ENCODE measurements at places on chromosomes 7 and 10.

- peak; percentile 77 for DNase-seq
These were observed 3.8 kb downstream of the DEPP1 start for GRCh38 chr10:44974628-44975430.

- DNase-seq, result no peak
These were observed 15.7 kb downstream of the SLIT1 start for GRCh38 chr10:97169911-97170693.

DNA sequence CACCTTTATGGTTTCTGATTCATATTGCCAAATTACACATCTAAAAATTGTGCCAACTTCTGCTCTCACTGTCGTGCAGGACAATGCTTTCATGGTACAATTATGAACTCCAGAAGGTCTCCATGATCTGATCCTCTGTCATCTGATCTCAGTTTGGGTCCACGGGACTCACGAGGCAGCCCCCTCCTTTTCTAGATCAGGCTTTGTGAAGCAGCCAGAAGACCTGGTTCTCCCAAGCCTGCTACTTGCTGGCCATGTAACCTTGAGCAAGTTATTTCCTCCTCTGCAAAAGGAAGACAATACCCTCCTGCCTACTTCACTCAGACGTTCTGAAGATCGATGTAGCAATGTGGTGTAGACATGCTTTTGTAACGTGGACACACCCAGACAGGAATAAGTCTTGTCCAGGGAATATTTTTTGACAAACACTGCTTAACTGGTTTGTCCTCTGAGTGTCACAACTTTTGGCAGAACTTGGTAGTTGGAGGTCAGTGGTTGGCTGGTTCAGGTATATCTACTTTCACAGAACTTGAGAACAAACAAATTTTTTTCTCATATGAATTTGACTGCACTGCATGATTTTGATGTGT, 19.6 kb downstream of the CALML3 start:
- DNase-seq, result no peak

GRCh38 chr10:100895896-100896295, 16.9 kb upstream of the SLF2 start:
- no peak for DNase-seq

- DNase-seq, result no peak
These were observed 27.3 kb upstream of the KMT2E start for GRCh38 chr7:104986628-104987259.

DNA sequence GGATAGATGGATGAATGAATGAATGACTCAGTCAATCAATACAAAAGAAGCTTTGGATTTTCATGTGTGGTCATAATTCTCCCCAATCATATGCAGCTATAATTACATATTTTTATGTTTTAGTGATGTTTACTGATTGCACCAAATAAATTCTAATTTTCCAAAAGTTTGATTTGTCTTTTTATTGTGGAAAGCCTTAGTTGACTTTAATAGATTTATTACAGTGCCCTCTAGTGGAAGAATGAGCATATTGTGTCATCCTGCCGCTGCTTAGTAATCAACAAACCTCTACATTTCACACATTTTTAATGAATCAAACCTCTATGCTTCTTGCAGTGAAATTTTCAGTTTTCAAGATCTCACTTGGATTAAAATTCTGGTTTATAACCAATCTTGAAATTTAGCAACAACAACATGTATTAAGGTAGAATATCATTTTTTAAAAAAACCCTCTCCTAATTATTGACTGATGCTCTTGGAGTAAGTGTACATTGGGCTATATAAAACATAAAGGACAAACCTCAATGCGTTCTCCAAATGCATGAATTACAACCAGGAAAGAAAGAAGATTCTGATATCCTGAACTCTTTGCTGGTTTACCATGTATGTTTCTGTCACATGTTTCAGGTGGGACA, 55.6 kb upstream of the PNLIP start:
- DNase-seq, result peak; percentile 12

- DNase-seq, result no peak
These were observed 90.6 kb downstream of the ARID5B start for GRCh38 chr10:61992059-61992460.

Data from pons (tissue), 1 donor.